ENCODE measurements at places on chromosomes 1 and 21.

GRCh38 chr1:91830242-91831131 lies 55.5 kb downstream of the TGFBR3 start:
- DNase-seq: no peak

DNA sequence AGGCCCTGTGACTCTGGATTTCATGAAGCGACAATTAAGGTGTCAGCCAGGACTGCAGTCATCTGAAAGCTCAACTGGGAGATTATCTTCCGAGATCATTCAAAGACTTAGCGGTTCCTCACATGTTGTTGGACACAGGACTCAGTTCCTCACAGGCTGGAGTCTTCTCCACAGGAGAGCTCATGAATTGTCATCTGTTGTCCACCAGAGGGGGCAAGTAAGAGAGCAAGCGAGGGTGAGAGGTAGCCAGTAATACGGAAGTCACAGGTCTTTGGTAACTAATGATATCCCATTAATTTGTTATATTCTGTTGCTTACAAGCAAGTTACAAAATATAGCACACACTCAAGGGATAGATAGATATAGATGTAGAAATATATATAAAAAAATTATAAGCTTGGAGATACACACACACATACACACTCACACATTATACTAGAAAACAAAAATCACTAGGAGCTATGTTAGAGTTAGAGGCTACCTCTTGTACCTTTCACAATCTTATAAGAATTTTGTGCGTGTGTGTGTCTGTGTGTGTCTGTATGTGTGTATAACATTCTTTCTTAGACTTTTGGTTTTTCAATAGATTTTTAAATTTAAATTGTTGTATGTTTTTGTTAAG lies 1695.3 kb downstream of the BRINP3 start:
- DNase-seq: peak; percentile 37

DNA sequence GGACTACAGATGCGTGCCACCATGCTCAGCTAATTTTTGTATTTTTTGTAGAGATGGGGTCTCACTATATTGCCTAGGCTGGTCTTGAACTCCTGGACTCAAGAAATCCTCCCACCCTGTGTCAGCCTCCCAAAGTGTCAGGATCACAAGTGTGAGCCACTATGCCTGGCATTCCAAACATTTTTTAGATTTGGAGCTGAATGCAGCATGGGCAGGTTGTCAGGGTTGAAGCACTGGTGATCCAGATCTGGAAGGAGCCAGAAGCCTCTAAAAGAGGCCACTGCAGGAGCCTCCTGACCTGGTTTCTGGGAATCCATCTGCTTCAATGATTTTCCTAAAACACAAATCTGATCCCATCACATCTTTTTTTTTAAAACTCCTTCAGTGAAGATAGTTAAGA lies 1.8 kb upstream of the CTPS1 start:
- DNase-seq: no peak

DNA sequence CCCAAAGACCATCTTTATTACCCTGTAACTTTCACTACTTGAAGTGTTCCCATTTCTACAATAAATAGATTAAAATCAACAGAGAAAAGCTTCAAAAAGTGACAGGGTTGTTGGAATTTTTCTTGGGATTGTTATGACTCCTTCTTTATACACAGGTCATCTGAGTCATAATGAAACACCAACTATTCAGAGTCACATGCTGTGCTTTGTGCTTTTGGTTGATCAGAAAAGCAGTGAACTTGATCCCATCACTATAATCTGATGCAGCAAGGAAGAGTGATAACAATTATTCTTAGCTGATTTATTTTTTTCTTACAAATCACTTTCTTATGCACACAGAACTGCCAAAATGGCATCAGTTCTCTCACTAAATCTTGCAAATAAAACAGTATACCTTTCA lies 422.9 kb downstream of the PTBP2 start:
- no peak for DNase-seq
